ENCODE measurements at places on chromosomes 6 and 20.

- DNase-seq = no peak
These were observed 137.7 kb downstream of the TRIM27 start for GRCh38 chr6:28785962-28786679.

DNA sequence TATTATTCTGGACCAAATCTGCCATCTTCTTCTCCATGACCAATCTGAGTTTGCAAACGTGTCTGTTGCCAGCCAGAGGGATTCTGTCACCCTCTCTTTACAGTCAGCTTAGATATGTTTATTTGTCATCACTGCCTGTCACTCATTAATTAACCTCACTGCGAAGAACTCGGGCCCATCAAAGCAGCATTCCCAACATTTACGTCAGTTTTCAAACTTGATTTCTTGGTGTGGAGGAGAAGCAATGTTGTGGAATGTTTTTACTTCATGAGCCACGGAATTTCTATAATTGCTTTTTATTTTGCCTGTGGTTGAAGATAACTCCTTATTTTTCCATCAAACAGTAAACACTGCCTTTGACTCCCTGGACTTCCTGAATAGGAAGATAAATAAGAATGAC, 91.8 kb upstream of the CNKSR3 start:
- no peak for DNase-seq

DNA sequence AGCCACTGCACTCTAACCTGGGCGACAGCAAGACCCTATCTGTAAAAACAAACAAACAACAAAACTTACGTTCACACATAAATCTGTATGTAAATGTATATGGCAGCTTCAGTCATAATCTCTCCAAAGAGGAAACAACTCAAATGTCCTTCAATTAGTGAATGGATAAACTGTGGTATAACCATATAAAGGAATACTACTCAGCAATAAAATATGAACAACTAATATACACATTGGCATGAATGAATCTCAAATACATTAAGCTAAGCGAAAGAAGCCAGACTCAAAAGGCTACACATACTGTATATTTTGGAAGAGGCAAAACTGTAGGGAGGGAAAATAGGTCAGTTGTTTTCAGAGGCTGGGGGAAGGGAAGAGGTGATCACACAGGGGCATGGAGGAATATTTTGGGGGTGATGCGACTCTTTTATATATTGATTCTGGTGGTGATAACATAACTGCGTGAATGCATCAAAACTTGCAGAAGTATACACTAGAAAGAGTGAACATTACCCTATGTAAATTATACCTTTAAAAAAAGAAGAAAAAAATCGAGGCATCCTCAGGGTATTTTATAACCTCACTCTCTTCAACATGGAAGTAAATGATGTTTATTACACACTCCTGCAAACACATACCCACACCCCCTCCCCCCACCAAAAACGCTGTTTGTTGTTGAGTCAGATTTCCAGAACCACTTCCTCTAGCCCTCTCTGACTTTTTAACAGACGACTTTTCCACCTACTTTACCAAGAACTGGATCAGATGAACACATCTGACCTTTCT, 115.2 kb upstream of the RNF24 start:
- peak; percentile 87 for DNase-seq

- peak; percentile 25 for DNase-seq
These were observed 3.6 kb upstream of the HINT3 start for GRCh38 chr6:125952764-125953501.

DNA sequence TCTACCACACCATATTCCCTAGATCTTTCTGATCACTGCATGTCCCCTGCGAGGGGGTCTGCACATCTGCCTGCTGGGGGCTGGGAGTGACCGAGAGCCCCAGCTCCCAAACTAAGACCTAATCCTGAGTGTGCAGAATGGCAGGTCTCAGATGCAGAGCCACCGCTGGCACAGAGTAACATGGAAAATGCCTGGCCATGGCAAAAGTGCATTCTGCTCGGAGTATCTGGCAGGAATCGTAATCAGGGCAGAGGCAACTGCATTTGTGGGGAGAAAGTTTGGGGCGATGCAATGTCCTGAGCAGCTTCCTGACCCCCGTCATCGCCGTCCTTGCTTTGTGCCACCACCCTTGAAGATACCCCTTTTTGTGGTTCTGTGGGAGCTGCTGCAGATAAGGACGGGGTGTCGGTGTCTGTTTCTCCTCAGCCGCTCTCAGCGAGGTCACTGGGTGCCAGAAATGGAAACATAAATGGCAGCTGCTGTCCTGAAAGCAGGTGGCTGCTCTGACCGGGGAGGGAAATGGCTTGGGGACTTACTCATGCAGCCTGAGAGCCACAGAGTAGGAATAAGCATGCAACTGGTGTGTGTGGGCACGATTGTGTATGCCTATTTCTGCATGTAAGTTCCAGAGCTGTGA, 157.9 kb downstream of the LY86 start:
- DNase-seq = no peak

- DNase-seq = peak; percentile 53
These were observed 657 bp upstream of the LTV1 start for GRCh38 chr6:143842461-143842901.

DNA sequence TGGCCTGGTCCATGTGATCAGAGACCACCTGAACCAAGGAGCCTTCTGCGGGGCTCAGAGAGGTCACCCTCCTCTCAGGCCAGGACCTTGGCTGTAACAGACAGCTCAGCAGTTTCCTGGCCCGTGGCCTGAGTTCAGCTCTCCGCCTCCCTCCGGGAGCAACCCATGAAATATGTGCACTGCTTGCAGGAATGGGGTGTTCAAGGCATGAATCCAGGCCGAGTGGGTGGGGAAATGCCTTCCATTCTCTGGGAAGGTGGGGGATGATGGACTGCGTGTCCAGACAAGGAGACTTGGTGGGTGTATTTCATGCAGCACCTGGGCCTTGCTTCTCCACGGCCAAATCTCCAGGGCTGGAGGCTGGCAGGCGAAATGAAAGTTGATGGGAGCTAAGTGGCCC, 46.0 kb downstream of the SIRPA start:
- no peak for DNase-seq

DNA sequence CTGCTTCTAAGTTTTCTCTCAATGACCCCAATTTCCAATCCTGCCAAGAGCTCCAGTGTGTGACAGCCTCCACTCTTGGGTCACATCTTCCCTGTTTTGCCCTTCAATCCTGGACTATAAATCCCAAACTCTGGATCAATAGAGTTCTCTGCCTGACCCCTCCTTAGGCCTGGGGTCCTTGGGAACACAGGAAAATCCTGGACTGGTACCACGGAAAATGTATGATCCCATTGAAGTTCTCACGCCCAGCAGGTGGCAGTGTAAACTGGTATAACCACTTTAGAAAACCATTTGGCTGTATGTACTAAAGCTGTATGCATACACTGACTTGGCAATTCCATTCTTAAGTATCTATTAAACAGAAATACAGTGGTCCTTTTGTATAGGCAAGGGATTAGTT, 98.0 kb downstream of the SNAP25 start:
- DNase-seq = no peak

GRCh38 chr20:16459019-16459700, 114.1 kb downstream of the KIF16B start:
- peak; percentile 10 for DNase-seq

GRCh38 chr6:22668307-22668706, 98.9 kb downstream of the HDGFL1 start:
- DNase-seq = no peak

GRCh38 chr20:14643146-14643545, 305.7 kb upstream of the FLRT3 start:
- DNase-seq = no peak

DNA sequence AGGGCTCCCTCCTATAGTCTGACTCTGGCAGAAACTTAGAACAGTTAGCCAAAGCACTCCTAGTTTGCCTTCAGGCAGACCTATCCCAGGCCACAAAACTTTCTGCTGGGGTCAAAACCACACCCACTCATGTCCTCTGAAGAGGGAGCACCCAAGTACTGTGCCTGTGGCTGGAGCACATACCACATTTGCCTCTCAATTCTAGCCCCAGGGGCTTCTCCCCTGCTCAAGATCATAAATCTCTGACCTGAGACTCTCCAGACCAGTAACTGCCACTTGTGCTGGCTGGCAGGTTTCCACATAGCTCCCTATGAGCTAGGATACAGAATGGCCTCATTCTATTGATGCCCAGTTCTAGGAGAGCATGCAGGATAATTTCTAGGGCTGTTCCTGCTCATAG, 781.0 kb downstream of the EYS start:
- DNase-seq = no peak

DNA sequence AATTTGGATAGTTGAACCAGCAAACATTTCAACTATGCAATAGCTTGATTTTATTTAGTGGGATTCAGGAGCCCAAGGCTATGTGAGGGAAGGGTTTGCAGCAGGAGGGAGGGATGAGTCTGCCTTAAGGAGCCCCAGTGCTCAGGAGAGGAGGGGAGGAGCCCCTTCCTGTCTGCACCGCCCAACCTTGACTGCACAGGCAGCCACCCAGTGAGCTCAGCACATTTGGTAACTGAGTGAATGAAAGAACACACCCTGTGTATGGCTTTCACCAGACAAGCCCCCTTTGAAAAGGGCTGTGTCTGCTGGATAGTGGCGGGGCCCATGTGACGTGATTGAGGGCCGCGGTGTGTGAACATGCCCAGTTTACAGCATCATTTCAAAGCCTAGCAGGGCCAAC, 17.0 kb downstream of the DACT2 start:
- no peak for DNase-seq

DNA sequence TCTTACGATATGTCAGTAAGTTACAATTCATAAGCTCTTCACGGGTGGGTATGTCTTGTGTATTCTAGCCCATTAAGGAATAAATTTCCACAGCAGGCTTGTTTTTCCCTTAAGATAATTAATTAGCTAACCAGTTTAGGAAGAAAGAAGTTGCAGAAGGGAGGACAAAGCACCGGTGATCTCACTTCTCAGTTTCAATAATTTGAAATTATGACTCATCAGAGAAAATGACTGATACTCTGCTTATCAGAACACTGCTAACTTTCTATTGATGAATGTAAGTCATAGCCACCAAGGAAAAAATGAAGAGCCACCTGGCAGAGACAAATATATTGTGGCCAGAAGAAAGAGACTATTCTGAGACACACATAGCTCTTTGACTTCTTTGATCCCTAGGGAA, 35.0 kb upstream of the ENTPD6 start:
- no peak for DNase-seq

- DNase-seq = peak; percentile 69
These were observed 83.5 kb downstream of the TRERF1 start for GRCh38 chr6:42368181-42368580.

DNA sequence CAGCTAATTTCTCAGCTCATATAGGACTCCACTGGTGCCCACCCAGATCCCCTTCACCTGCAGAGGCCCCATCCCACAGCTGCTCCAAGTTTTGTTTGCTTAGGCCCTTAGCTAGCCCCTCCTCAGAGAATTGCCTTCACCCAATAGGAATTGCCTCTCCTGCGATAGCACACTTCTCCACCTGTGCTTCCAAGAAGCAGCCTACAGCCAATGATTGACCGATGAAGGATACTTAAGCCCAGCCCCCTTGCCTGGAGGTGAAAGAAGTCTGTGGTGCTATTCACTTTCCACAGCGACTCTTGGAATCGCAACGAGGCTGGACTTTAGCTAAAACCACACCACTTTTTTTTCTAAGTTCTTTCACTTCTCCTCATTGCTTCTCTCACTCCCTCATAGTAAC, 353.2 kb upstream of the BTBD3 start:
- no peak for DNase-seq

DNA sequence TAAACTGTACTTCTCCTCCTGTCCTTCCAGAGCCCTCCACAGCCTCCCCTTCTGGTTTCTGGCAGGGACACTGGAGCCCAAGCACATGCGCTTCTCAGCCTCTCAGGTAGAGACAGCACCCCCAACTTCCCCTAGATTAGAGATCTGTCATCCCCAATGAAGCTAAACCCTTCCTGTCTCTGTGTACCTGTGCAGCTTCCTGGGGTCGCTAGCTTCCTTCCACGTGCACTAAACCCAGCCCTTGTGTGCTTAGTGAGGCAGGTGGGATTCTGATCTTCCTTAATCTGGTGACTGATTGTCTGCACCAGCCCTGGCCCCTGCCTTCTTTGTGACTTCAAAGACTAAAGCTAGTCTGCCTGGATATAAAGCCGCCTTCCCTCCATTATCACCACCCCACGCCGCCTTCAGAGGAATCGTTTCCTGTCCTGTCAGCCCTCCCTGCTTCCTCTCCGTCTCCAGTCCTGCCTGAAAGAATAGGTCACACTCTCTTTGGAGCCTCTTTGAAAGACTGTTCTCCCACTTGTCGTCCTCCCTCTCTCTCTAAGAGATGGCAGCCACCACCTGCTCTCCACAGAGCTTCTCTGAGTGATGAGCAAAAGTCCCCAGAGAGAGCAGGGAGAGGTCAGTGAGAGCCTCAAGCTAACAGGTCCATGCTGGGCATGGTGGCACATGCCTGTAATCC, 27.5 kb downstream of the CAPN11 start:
- no peak for DNase-seq

DNA sequence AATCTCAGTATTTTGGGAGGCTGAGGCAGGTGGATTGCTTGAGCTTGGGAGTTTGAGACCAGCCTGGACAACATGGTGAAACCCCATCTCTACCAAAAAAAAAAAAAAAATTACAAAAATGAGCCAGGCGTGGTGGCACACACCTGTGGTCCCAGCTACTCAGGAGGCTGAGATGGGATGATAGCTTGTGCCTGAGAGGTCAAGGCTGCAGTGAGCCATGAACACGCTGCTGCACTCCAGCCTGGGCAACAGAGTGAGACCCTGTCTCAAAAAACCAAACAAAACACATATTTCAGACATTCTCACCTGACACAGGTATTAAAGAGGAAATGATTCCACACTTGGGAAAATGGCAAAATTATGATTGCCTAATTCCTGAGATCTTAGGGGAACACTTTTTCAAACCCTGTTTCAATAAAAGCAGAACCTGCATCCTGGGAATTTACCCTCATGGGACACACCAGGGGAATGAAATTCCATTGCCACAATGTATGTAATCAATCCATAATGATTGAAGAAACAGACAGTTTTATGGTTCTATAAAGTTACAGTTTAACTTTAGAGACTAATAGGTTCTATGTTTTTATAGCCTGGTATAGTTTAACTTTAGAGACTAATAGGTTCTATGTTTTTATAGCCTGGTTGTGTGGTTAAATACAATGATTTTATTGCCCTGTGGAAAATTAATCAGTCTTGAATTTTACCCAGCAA, 29.6 kb upstream of the DNAAF9 start:
- DNase-seq = no peak

GRCh38 chr6:90124874-90125510, 171.7 kb downstream of the BACH2 start:
- DNase-seq = no peak

DNA sequence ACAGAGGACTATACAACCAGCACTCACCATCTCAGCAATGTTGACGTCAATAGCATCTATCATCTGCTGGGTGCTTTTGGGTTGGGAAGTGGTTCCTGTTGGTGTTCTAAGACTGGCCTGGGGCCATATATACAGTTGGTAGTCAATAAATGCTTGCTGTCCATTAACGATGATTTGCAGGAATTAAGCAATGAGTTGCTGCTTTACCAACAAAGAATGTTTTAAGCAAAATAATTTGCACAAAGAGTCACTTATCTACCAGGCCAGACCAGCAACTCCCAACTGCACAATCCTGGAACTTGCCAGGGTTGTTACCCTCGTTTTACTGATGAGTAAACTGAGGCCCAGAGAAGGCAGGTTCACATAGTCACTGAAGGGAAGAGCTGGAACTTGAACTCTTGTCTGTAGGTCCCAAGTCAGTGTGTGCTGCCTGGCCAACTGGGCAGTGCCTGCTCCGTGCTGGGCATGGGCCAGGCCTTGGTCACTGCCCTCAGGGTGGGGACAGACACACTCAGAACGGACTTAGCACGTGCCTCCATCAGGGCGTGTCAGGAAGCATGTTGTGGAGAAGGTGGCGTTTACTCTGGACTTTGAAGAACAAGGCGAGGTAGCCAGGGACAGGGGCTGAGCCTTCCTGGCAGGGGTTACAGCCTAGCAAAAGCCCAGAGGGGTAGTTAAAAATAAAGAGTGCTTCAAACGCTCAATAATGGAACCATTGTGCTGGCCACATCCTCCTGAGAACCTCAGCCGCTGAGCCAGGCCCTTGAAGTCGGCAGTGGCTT, 2.5 kb upstream of the SRC start:
- no peak for DNase-seq

Data from suppressor macrophage treated with lipopolysaccharide for 1 hour (primary cell).